ENCODE measurements at places on chromosomes 6 and 20. TPM values are rescaled to one million over a fixed set of nuclear protein-coding genes. Genes with fewer than 3 reads are reported as not detected.

KCNG1 gene
- 7.4 TPM for total RNA-seq

DNA sequence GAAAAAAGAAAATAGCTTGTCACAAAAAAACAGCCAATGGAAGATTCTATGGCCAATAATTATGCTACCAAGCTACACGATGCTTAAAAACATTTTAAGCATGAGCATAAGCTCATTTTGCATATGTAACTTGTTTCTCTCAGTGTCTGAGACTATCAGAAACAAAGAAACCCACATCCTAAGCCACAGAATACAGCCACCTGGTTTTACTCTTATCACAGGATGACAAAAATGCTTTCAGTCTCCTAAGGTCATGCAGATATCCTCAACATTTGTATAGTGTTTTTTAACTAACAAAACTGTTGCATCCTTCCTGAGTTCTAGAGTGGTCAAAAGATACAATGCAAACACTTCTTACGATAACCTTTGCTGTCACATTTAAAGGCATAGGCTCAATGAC is 172.1 kb upstream of the RUNX2 start:
- no peaks in the 10 kb centered on the region for H3K36me3 ChIP-seq
- DNase-seq: no peak

TAAR6 gene
- not detected for total RNA-seq

- H3K27me3 ChIP-seq: no peaks in the 10 kb centered on the region
- H3K4me1 ChIP-seq: no peaks in the 10 kb centered on the region
- H3K4me3 ChIP-seq: no peak overlapping the region
- no peaks in the 10 kb centered on the region for H3K36me3 ChIP-seq
Measured at GRCh38 chr6:123418071-123418470, 218.7 kb downstream of the TRDN start.

DNA sequence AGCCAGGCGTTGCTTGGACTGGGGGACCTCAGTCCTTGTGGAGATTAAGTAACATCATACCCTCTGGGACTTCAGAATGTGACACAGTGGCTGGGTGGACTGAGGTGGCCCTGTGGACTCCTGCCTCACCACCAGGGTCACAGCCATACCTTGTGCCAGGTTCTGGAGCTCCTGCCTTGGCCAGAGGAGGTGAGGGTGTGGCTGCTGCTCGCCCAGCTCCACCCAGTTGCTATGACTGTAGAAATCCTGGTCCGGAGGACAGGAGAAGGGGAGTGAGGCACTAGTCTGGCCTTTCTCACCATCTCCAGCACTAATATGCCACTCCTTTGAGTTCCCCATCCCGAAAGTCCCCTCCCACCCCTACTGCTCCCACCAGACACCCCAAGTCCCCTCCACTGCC is 1.9 kb downstream of the VWA7 start:
- H3K4me3 ChIP-seq: no peak overlapping the region
- no peaks in the 10 kb centered on the region for H3K27me3 ChIP-seq
- no peak for DNase-seq
- H3K36me3 ChIP-seq: peaks cover 20% of the 10 kb centered on the region
- H3K27ac ChIP-seq: no peak overlapping the region

- H3K36me3 ChIP-seq: peaks cover 18% of the 10 kb centered on the region
- H3K4me1 ChIP-seq: peaks cover 62% of the 10 kb centered on the region
- no peak for DNase-seq
- H3K27me3 ChIP-seq: no peaks in the 10 kb centered on the region
Measured at GRCh38 chr20:37525810-37526209, 1.9 kb downstream of the BLCAP start.

THBD gene
- total RNA-seq: not detected

DNA sequence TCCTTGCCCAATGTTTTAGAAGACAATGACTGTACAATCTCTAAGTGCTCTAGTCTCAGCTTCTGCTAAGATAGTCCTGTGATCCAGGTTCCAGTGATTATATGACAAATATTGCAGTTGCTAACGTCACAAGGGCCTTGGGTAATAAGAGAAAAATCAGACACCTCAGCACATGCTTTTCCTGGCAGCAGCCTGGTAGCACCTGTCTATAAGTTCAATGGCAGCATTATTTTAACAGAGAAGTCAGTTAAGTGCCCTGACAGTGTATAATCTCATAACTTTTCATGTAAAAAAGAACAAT is 121.3 kb upstream of the BCLAF1 start:
- H3K27me3 ChIP-seq: no peaks in the 10 kb centered on the region
- no peak for DNase-seq
- H3K4me1 ChIP-seq: peaks cover 4% of the 10 kb centered on the region

GRCh38 chr6:34029489-34030280 is 116.2 kb downstream of the GRM4 start:
- H3K4me3 ChIP-seq: no peak overlapping the region
- H3K4me1 ChIP-seq: peaks cover 5% of the 10 kb centered on the region
- no peak overlapping the region for H3K27ac ChIP-seq
- no peaks in the 10 kb centered on the region for H3K36me3 ChIP-seq

GRCh38 chr6:7707787-7708186 is 18.1 kb upstream of the BMP6 start:
- H3K36me3 ChIP-seq: no peaks in the 10 kb centered on the region
- no peak overlapping the region for H3K27ac ChIP-seq
- H3K27me3 ChIP-seq: peaks cover 16% of the 10 kb centered on the region

GRCh38 chr6:111573892-111574797 is 31.5 kb downstream of the TRAF3IP2 start:
- H3K36me3 ChIP-seq: peaks cover 58% of the 10 kb centered on the region
- H3K27me3 ChIP-seq: no peaks in the 10 kb centered on the region

KCNB1 gene
- total RNA-seq: 0.10 TPM

ARMH2 gene
- 2.1 TPM for total RNA-seq

- H3K36me3 ChIP-seq: peaks cover 31% of the 10 kb centered on the region
- H3K27me3 ChIP-seq: no peaks in the 10 kb centered on the region
- H3K27ac ChIP-seq: no peak overlapping the region
- H3K4me1 ChIP-seq: peaks cover 5% of the 10 kb centered on the region
- no peak overlapping the region for H3K4me3 ChIP-seq
Measured at GRCh38 chr6:170383466-170384035, 77.0 kb downstream of the FAM120B start.

DNA sequence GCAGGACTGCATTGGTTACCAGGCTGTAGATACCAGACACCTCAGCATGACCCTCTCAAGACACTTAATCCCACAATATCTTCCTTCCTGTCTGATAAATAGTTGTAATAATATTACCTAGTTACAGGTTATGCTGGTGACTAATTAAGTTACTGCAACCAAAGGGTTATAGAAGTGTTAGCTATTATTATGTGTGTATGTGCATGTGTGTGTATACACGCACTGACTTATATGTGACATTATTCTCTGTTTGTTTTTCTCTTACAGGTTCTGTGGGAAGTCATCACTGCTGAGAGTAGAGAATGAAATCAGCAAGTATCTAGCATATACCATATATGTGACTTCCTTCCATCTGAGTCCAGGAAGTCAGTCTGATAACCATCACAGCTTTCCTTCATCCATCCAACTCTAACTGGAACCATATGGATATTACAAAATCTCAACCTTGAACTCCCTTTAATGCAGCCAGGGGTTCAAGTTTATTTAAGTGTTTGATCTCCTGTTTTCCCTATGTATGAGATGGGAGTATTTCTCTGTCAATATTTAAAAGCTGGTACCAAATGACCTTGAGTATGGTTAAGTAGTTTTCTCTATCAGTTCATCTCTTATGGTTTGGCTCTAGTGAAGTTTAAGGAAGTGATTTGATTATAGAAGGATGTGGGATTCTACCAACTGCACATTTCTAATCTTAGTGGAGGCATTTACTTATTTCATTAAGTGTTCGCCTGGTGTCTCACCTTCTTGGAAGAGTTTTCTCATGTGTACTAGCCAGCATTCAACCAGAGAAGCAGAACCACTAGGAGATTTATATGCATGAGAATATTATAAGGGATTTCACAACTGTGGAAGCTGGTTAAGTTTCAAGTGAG is 313.2 kb downstream of the HIVEP2 start:
- DNase-seq: no peak
- H3K36me3 ChIP-seq: no peaks in the 10 kb centered on the region
- peaks cover 2% of the 10 kb centered on the region for H3K27me3 ChIP-seq
- H3K4me1 ChIP-seq: no peaks in the 10 kb centered on the region
- H3K4me3 ChIP-seq: no peak overlapping the region
- H3K27ac ChIP-seq: no peak overlapping the region

DNA sequence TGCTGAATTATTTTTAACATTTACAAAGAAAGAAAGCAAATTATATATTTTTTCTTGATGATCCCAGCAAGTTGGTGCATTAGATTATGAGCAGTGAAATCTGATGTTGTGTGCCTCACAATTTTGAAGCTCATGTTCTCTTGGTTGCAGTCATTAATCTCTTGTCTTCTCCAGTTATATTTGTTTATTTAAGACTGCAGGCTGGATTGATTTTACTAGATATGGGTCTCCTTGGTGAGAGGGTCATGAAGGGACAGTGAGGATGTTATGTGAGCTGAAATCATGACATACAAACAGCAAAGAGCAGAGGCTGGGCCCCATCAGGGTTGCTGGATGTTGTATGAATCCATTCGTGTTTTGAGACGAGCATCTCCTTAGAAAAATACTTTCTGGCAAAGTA is 64.2 kb upstream of the AKIRIN2 start:
- no peak for DNase-seq
- no peaks in the 10 kb centered on the region for H3K27me3 ChIP-seq
- H3K4me1 ChIP-seq: no peaks in the 10 kb centered on the region
- H3K4me3 ChIP-seq: no peak overlapping the region
- H3K27ac ChIP-seq: no peak overlapping the region

DNA sequence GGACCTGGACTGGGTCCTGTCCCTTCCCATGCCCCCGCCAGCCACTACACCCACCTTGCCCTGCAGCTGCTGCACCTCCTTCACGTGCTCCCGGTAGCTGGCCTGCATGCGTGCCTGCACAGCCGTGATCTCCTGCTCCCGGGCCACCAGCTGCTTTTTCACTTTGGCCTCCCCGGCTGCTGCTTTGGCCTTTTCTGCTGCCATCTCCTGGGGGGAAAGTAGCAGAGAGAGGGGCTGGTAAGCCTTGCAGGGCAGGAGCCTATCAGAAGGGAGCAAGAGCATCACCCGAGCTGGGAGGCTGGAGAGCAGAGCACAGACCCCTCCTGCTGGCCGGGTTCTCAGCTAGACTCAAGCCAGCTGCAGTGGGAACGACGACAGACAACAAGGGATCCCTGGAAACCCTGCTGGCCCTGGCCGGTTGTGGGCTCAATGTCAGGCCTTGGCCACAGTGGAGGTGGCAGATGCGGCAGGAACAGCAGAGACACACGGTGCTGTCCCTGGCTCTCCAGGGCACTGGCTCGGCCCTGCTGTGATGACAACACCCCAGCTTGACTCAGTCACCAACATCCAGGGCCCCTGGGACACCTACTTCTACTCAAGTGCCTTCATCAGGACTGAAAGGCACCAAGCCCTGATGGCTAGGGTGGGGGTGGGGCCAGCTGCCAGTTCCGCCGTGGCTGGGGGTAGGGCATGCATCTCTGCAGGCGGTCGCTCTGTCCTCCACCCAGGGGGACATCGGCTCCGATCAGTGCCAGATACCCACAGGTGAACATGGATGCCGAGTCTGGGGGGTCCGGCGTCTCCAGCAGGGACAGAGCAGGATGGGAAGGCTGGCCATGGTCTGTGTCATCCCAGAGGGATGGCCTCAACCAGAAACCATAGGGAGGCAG is 45.3 kb downstream of the RRBP1 start:
- H3K4me3 ChIP-seq: no peak overlapping the region
- DNase-seq: no peak
- H3K27me3 ChIP-seq: no peaks in the 10 kb centered on the region
- peaks cover 12% of the 10 kb centered on the region for H3K4me1 ChIP-seq
- H3K27ac ChIP-seq: no peak overlapping the region

DNA sequence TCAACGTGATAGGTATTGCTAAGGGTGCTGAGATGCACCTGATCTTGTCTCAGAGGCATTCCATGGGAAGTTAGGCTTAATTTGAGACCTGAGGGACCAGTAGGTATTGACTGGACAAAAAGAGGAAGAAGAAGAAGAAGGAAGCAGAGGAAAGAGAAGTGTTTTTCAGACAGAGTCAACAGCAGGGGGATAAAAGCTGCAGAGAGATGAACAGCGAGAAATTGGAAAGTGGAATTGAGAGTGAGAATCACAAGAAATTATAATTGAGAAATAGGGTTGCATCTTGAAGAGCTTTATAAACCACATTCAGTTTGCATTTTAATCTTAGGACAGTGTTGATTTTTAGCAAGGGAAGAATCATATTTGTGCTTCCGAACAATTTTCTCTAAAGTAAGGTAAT is 254.0 kb downstream of the CD83 start:
- peak overlapping the region; percentile 66 for H3K27ac ChIP-seq
- peak overlapping the region; percentile 53 for H3K4me3 ChIP-seq
- no peaks in the 10 kb centered on the region for H3K36me3 ChIP-seq
- H3K4me1 ChIP-seq: peaks cover 62% of the 10 kb centered on the region
- H3K27me3 ChIP-seq: no peaks in the 10 kb centered on the region
- no peak for DNase-seq

DNA sequence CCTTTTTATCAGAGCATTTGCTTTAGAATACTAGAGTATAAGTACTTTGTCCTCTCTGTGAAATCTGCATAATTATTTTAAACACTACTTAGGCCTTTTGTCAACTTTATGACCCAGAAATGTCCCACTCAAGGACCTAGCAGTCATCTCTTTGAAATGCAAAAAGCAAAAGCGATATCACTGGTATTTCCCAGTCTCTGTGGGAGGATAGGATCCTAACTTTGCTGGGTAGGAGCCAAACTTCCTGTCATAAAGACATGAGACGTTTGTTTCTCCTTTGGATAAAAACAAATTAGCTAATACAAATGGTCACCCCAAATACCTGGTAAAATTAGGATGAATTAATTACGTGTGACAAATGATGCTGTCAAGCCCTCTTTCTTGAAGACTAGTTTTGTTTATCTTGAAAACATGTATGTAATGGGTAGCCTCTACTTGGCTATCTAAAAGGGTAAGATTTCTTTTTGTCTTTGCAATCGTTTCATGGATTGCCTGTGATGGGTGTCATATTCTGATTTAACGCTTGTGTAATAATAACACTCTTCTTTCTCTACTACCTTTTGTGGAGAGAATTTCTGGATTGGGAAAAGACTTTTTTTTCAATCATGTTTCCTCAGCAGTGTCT is 36.2 kb downstream of the DCDC2 start:
- DNase-seq: no peak
- no peak overlapping the region for H3K27ac ChIP-seq
- no peak overlapping the region for H3K4me3 ChIP-seq
- H3K4me1 ChIP-seq: no peaks in the 10 kb centered on the region
- H3K36me3 ChIP-seq: no peaks in the 10 kb centered on the region
- peaks cover 12% of the 10 kb centered on the region for H3K27me3 ChIP-seq

- peaks cover 21% of the 10 kb centered on the region for H3K27me3 ChIP-seq
- no peak overlapping the region for H3K4me3 ChIP-seq
- H3K27ac ChIP-seq: no peak overlapping the region
- H3K36me3 ChIP-seq: no peaks in the 10 kb centered on the region
Measured at GRCh38 chr6:75532521-75532920, 38.9 kb upstream of the FILIP1 start.

- H3K4me3 ChIP-seq: no peak overlapping the region
- no peak for DNase-seq
- peaks cover 5% of the 10 kb centered on the region for H3K4me1 ChIP-seq
- H3K27me3 ChIP-seq: no peaks in the 10 kb centered on the region
- H3K27ac ChIP-seq: no peak overlapping the region
Measured at GRCh38 chr20:25296094-25297093, 48.5 kb downstream of the PYGB start.

CD93 gene
- not detected for total RNA-seq

ANKRD60 gene
- total RNA-seq: not detected

GRCh38 chr20:46572153-46572552 is 21.7 kb upstream of the OCSTAMP start:
- H3K4me1 ChIP-seq: peaks cover 6% of the 10 kb centered on the region
- H3K27ac ChIP-seq: no peak overlapping the region
